ENCODE measurements at places on chromosomes 5 and 9.

GRCh38 chr9:137664676-137665075 is 45.9 kb downstream of the EHMT1 start:
- no peak for DNase-seq

DNA sequence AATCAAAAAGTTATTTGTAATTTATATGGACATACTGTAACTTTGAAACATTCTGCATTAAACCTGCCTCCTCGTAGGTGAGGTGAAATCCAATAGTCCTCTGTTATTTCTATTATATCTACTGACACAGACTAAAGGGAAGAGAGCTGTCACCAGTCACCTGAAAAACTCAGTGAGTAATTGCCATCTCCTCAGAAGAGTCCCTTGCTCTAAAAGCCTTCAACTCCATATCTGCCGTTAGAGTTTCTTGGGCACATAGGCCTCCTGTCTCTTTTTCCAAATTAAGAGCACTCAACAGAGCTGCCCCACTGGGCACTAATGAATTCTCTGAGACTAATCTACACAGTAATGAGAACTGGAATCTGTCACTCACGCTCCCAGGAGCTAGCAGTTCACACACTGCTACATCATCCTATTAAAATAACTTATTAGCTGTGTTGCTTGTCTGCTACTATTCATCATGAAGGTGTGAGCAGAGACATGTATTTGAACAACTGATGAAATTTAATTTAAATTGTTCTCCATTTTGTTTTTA is 67.3 kb upstream of the VCAN start:
- no peak for DNase-seq

- DNase-seq, result no peak
Observed at GRCh38 chr9:123609844-123610243, 253.8 kb downstream of the CRB2 start.

DNA sequence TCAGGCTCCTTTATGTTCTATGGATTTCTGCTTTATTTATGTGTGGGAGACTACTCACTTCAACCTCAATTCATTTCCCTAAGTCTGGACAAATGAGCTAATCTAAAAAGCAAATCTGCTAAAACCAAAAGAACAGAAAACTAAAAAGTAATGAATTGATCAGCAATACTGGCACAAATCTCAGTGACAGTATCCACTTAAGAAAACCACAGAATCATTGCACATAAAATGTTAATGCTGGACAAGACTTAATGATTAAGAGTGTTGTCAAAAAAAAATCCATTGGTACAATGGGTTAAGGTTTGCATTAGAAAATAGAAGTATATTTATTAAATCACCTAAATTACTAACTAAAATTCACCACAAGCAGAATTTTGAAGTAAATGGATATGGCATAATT is 147.6 kb downstream of the EDIL3 start:
- no peak for DNase-seq

DNA sequence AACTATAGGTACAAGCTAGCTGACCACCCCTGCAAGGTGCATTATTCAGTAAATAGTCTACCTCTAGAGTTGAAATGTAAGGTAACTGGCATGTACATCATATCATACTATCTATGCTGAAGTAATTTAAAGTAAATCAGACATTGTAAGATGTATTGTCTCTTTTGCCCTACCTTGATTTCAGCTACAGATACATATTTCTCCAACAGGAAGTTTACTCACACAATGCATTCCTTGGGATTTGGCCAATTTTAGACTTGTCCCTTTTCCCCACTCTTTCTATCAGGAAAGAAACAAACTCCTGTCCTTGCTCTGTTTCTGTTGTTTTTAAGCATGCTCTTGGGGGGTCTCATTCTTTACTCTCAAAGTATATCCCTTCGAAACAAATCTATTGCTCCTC is 58.5 kb upstream of the TSLP start:
- DNase-seq, result no peak

DNA sequence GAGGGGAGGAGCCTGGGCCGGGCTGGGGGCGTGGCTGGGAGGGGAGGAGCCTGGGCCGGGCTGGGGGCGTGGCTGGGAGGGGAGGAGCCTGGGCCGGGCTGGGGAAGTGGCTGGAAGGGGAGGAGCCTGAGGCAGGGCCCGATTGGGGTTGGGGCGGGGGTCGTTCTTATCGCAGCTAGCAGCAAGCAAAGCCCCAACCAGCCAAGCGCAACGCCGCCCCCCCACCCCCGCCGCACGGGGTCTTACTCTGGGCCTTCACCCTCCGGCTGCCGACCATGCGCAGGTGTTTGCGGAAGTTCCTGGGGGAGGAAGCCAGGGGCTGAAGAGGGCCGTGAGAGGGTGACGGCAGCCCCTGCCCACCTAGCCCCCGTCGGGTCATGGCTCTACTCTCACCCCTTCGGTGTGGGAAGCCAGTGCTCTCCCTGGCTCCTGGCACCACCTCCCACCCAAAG is 5.0 kb downstream of the NSMF start:
- no peak for DNase-seq

DNA sequence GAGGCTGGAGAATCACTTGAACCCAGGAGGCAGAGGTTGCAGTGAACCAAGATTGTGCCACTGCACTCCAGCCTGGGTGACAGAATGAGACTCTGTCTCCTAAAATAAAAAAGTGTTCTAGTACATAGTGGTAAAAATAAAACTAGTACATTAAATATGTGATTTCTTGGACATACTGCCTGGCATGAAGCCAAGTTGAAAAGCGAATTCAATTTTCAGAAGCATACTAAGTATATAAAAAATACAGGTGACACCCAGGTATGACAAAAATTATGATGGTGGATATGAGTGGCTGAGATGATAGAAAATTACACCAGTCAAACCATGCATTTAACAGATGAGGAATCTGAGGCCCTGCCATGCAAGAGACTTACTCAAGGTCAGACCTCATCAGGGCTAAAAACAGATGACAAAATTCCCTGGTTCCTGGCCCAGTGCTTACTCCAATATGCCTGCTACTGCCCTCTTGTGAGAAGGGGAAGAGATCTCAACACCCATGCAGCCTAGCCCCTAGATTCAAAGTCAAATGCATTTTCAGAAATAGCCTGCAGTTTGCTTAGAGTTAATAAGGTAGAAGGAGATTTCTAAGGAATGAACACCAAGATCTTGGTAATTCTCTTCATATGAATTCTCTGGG is 46.6 kb upstream of the GNPDA1 start:
- no peak for DNase-seq

- DNase-seq, result no peak
Observed at GRCh38 chr5:32708949-32709348, 2.2 kb upstream of the NPR3 start.

- no peak for DNase-seq
Observed at GRCh38 chr5:127870914-127871313, 167.7 kb downstream of the CCDC192 start.

GRCh38 chr9:7316967-7317366 is 482.6 kb downstream of the DMAC1 start:
- DNase-seq, result no peak

DNA sequence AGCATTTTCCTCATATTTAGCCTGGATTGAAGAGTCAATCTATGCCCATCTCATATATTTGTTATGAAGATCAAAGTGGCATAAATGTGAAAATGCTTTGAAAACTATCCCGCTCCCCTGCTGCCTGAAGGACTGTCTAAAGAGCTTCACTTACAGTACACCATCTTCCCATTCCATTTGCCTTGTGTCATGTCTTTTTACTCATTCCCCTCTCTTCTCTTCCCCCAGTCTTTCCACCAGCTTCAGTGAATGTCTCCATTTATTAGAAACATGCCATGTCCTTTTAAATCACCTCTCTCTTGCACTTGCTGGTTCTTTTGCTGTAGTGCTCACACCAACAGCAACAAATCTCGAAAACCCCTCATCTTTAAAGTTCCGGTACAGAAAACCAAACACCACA is 192.7 kb upstream of the SGCD start:
- no peak for DNase-seq

DNA sequence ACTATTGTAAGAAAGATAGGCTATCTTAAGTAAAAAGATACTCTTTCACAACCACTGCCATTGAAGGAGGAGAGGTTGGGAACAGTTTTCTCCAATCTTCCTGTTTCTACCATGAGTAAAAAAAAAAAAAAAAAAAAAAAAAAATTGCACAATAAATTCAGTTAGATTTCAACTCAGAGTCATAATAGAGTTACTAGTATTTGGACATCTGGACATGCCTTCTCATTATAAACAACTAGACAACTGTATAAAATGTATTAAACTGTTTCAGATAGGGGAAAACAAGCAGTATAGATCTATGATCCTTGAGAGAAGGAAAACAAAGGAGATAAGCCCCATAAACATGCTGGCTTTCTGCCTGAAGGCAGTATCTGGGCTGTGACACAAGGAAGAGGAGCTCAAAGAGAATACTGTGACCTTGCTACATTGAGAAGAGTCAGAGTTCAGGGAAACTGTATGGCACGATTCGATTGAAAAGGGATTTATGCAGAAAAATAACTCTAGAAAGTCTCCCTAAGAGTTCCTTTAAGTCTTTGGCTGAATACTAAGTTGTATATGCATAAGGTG is 249.2 kb upstream of the POU5F2 start:
- DNase-seq, result no peak

- no peak for DNase-seq
Observed at GRCh38 chr9:95772320-95773052, 103.0 kb upstream of the ERCC6L2 start.

DNA sequence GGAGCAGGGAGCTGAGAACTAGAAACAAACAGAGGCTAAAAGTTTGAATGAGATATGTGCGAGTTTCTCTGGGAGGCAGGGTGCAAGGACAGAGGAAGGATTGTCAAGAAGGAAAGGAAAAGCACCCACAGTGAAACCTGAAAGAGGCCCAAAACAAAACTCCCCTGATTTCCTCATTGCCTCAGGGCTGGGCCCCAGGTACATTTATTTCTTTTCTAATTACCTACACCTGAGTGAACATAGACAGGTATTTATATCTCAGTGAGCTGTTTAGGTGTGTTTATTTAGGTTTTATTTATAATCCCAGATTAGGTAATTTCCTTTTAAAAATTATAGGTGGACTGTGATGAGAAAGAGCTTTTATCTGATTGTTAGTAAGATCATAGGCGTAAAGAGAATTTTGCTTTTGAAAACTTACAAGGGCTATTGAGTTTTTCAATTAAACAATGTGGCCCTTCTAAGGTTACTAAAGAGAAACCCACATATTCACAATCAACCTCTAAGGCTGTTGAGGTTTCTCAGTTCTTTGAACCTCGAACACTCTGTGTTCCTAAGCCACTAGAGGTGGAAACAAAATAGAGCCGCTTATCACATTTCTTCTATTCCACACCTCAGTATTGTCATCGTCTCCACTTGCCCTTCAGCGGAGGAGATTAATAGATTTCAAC is 344.8 kb downstream of the ZNF608 start:
- no peak for DNase-seq

DNA sequence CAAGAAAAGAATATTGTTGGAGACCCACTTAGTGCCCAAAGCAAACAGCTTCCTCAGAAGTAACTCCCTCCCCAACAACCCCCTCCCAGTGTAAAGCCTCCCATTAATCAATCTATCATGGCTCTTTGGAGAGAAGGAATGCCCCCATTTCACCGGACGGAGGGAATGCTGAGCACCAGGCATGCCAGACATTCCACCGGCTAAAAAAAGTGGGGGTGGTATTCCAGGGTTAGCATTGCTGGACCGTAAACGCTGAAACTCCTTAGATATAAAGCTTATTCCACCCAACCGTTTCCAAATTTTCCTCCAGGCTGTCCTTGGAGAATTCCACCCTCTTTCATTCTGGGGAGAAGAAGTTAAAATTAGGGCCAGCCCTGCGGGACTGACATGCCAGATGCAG is 363 bp upstream of the MAMDC2 start:
- DNase-seq, result no peak

DNA sequence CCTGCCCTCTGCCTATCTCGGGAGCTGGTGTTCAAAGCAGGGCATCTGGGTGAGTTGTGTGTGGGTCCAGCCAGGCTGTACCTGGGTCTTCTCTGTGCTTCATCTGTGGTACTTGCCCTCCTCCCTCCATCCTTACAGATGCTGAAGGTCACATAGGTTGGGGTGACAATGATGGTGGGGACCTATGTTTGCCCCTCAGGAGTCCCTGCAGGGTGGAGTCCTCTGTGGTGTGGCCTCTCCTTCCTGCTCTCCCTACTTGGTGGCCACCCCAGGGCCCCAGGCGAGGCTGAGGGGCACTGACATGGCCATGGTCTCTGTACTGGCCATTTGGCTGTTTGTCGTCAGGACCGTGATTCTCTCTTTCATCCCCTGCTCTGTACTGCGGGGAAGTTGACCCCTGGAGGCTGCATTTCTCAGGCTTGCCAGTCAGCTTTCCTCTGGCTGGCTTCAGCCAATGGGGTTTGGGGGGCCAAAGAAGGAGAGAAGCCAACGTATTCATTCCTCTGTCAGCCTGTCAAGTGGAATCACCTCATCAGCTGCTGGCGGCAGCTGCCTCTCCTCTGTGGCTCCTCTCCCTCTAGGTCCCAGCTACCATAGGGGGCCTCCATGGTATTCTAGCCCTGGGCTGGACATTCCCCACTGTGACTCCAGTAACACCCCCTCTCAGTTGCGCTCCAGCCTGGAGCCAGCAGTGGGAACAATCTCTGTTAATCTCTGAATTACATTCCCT is 4.6 kb downstream of the DCANP1 start:
- DNase-seq, result no peak

DNA sequence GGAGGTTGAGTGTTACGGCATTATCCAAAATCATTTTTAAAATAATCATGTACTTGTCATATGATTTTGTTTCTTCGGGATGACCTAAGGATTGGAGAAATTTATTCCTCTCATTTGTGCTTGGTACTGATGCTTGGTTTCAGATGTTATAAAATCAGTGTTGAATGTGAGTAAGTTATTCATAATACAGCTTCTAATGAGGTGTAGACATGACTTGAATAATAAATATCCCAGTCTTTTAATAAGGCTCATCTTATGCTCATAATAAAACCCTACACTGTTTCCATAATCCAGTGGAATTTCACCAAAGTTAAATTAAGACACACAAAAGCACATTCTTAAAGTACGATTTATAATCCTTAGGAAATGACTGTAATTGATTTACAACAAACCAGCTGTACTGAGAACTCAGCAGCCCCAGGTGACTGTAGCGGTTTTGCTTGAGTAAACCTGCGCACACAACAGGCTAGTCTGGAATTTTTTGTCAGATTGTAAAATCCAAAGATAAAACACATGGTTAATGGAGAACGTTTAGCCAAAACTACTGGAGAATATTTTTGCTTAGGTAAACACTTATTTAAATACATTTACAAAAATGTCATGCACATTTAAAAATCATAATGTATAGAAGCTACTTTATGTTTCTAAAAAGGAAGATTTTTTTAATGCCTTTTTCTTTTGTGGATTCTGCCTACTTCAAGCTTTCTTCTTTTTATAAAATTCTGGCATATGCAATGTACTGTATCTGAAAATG is 609.8 kb upstream of the GRAMD2B start:
- no peak for DNase-seq

Data from HS-5 (cell line).